Naive B cell (primary cell): ENCODE measurements at places on chromosomes 11 and 22.

GRCh38 chr11:75737314-75737713 lies 19.7 kb downstream of the MOGAT2 start:
- no peak for DNase-seq

DNA sequence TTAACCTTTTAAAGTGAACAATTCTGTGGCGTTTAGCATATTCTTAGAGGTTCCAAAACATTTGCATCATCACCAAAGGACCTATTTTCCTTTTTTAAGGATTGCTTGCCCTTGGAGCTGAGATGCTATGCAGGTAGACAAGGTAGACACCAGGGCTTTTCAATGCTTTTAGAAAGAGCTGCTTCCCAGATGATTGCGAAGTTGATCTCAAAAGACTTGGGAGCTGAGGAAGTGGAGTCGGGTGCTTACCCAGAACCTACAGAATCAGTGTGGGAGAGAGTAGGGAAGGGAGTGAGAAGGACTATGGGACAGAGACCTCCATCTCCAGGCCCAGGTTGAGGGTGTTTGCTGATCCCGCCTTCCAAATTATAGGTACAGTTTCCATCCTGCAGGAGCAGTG lies 11.1 kb upstream of the ALX4 start:
- no peak for DNase-seq

- no peak for DNase-seq
These were observed 27.3 kb upstream of the WNT7B start for GRCh38 chr22:46004105-46004866.

GRCh38 chr22:37148742-37149665 lies 712 bp downstream of the IL2RB start:
- DNase-seq, result no peak

DNA sequence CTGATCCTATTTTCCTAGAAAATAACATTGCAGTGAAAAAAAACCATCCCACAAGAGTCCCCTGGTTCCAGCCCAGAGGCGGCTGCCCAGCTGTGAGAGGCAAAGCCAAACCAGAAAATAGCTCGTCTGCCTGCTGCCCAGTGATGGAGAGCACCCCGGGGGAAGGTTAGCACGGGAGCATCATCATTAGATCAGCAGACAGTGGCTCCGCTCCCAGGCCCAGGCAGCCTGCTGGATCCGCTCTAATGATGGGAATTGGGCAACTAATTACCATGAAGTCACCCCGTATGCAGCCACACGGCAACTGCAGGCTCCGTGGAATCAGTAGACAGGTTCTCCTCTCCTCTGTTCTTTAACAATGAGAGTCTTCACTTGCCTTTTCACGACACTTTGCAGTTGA lies 17.1 kb upstream of the B3GAT1 start:
- no peak for DNase-seq

GRCh38 chr22:27865496-27865895 lies 53.6 kb downstream of the PITPNB start:
- DNase-seq, result no peak

DNA sequence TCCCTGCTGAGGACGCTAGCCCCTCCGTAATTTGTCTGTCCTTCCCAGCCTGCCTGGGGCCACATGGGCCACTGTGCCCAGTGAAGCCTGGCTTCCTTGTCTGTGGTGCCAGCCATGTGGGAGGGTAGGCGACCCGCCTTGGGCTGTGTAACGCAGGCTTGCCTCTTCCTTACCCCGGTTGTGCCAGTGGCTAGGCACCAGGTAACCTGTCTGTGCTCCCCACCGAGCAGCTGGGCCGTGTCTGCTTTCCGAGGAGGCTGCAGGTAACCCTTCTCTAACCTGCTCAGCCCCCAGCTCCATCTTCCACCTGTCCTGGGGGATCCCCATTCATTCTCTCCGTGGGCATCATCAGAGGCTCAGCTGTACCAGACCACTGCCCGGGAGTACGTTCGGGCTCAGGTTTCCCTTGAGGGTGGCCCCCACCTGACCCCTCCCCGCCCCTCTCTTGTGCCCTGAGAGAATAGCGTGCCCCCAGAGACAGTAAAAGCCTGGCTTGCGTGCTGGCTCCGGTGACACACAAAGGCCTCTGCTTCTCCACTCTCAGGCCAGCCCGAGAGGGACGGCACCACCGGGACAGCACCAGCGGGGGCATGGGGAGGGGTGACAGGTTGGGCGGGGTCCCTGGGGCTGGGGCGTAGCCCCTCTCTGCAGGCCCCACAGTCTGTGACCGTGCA lies 79.1 kb downstream of the CDKN1C start:
- no peak for DNase-seq

DNA sequence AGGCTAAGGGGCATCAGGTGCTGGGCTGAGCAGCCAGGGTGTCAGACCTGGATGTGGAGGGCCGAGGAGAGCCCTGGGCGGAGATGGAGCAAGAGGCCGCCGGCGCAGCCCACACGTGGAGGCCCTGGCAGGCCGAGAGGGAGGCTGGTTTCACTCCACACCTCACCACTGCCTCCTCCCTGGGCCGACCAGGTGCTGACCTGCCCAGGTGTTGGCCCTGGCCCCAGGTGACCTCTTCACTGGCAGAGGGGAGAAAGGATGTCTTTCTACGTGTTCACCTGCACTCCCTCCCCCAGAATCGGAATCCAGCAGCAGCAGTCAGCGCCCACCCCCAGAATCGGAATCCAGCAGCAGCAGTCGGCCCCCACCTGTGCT lies 781 bp downstream of the ANO9 start:
- no peak for DNase-seq

GRCh38 chr11:26037716-26038115 lies 294.2 kb upstream of the ANO3 start:
- DNase-seq, result no peak

DNA sequence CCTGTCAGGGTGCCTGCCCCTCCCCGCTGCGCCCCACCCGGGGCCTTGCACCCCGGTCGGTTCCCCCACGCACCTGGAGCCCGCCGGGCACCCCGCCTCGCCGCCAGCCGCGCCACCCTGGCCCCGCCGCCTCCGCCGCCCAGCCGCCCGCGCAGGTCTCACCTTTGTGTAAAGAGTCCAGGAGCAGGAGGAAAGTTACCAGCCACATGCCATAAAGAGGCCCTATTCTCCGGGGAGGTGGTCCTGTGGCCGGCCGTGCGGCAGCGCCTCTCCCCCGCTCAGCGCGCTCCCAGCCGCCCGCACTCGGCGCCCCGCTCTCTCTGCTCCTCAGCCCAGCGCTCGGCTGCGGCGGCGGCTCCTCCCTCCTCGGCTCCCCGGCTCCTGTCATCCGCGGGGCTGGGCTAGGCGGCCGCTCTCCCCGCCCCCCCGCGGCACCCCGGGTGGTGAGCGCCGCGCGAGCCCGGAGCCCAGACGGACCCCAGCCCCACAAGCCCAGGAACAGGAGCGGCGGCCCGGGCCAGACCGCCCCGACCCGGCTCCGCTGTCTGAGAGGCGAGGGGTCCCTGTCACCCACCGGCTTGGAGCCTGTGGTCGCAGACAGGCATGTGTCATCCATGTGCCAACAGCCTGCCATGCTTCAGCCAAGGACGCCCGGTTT lies at the start of gene DSCAML1:
Gene DSCAML1 (minus strand): TSS at position 345 of the 658 bp plus-strand sequence. CDS start 137 bp downstream, at position 208.
- no peak for DNase-seq

DNA sequence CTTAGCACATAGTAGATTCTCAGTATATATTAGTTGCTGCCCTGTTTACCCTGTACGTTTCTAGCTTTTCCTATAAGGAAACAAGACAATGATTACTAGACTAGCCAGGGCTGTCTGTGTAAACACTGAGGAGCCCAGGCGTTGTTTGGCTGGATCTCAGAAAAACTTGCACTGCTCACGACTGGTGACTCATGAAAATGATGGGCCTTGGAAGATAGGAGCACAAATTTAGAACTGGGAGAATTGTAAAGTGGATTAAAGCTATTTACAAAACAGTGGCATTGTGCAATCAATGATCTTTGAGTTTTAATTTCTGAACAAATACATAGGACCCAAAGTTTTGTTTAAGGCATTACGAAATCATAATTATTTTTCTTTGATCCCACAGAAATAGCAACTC lies 276.9 kb downstream of the FAM76B start:
- no peak for DNase-seq

DNA sequence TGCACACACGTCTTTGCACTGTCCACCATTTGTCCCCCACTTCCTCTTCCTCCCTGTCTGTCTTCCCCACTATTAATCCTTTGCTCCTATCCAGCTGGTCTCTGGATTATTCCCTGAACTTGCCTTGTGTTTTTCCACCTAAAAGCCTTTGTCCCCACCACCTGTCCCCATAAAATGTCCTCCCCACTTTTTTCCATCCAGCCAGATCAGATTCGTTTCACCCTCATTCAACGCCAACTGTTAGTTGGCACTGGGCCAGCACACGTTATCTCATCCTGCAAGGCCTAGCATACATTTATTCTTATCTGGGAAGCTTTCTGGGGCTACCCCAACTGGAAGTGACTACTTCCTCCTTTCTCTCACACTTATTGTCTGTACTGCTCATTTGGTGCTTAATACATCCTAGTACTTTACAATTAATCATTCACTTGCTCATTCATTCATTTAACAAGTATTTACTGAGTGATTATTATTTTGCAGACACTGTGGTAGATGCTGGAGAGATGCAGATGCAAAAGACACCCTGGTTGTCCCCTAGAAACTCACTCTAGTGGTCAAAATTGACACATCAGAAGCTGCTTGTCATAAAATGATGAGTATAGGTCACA lies 96.2 kb downstream of the RASSF10 start:
- DNase-seq, result no peak

DNA sequence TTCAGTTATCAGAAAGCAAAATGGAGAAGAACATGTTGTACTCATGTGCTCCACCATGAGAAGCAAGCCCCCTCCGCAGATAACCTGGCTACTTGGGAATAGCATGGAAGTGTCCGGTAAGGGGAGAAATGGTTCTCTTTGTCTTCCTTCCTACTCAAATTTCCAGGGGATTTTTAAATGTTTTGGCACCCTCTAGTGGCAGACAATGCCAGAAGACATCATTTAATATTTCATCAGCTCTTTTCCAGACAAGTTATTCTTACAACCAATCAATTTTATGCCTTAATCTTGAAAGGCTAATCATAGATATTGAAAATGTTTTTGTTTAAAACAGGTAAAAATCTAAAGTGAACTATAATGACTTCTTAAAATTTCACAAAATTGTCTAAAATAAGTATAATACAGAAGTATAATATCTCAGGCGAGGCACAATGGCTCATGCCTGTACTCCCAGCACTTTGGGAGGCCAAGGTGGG lies 15.7 kb downstream of the CRTAM start:
- DNase-seq, result peak; percentile 53

DNA sequence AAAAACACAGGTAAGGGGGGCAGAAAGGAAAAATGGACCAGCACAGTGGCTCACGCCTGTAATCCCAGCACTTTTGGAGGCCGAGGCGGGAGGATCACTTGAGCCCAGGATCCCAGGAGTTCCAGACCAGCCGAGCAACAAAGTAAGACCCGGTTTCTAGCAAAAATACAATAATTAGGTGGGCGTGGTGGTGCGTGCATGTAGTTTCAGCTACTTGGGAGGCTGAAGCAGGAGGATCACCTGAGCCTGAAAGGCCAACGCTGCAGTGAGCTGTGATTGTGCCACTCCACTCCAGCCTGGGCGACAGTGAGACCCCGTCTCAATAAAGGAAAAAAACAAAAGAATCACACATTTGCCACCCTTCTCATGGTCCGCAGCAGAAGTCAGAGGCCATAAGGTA lies 519.4 kb downstream of the BRD1 start:
- DNase-seq, result no peak

GRCh38 chr22:43302531-43303041 lies 40.6 kb downstream of the SCUBE1 start:
- DNase-seq, result no peak

- no peak for DNase-seq
These were observed 4.2 kb upstream of the DPF2 start for GRCh38 chr11:65329478-65329877.

GRCh38 chr22:37496651-37497050 lies 10.5 kb upstream of the MFNG start:
- no peak for DNase-seq

DNA sequence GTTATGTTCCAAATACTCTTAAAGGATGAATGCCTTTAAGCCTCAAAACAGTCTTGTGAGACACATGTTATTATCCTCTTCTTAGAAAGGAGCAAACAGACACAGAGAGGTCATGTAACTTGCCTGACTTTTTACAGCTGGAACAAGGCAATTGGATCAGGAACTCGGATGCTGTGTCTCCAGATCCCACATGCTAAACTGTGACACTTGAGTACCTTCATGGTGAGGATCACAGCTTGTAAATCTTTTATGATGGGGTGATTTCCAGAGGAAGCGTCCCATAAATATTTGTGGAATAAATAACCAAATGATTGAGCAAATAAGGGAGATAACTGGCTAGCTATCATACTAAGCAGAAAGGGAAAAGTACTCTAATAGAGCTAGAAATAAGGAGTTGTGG lies 171.2 kb downstream of the C11orf91 start:
- no peak for DNase-seq
